ENCODE measurements at places on chromosomes 7 and 10. TPM values are rescaled to one million over a fixed set of nuclear protein-coding genes. Genes with fewer than 3 reads are reported as not detected.

Gene CYP2C9
- total RNA-seq, result not detected

Gene ABHD11
- 16.3 TPM for total RNA-seq

Gene BLNK
- not detected for total RNA-seq

Gene TMEM176B
- total RNA-seq, result 0.47 TPM

Gene PPP1R9A
- total RNA-seq, result 31.8 TPM

Gene GDF10
- total RNA-seq, result 0.43 TPM

Gene CUX1
- 64.0 TPM for total RNA-seq

Gene CLRN3
- not detected for total RNA-seq

Gene FAM237B
- not detected for total RNA-seq

Gene DMBT1
- not detected for total RNA-seq

Gene ANKRD30A
- total RNA-seq, result not detected

Gene CALML3
- not detected for total RNA-seq

Gene SPDYE17
- not detected for total RNA-seq

Gene PPP1R17
- total RNA-seq, result 0.52 TPM

Gene OTUD1
- total RNA-seq, result 8.3 TPM

Gene MUC3A
- 16.3 TPM for total RNA-seq

Gene DUS4L
- total RNA-seq, result 16.8 TPM

Gene MRPS33
- 23.1 TPM for total RNA-seq

Gene XRCC2
- 33.2 TPM for total RNA-seq

Gene CDC123
- 158 TPM for total RNA-seq

Gene OR2A12
- not detected for total RNA-seq

Gene ZSCAN25
- total RNA-seq, result 10.0 TPM
